ENCODE measurements at places on chromosomes 11 and 22.

DNA sequence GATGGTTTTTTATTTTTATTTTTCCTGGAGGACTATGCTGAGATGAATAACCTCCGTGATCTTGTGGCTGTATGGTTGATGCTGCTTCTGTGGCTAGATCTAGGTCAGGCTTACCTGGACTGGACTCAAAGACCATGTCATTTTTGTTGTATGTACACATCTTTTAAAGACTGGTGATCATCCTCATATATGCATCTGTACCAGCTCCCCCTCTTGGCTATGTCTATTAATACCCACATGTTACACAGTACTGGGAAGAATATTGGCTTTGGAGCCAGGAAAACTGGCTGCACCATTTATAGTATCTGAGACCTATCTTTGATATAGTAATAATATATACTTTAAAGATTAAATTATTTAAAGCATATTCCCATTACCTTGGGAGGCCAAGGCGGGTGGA lies 18.4 kb upstream of the PITPNB start:
- no peaks in the 10 kb centered on the region for H3K27me3 ChIP-seq
- H3K36me3 ChIP-seq = peaks cover 3% of the 10 kb centered on the region
- no peaks in the 10 kb centered on the region for H3K4me1 ChIP-seq
- no peak overlapping the region for H3K27ac ChIP-seq
- DNase-seq = no peak

DNA sequence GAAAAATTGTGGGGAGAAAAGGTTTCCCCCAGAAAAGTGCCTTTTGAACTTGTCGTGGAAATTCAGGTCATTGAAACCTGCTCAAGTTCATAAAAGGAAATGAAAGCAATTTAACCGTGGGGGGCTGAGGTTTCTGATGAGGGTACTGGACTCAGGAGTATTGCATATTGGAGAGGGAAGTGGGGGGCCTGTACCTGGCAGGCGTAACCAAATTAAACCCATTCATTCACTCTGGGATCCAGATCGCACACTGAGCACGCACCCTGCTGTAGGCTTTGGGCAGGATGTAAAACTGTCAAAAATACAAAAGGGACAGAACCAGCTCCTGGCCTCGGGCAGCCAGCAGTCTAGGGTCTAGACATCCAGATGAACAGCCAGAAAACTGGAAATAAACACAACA lies 1517.4 kb downstream of the BRD1 start:
- no peaks in the 10 kb centered on the region for H3K36me3 ChIP-seq
- no peaks in the 10 kb centered on the region for H3K27me3 ChIP-seq
- H3K4me3 ChIP-seq = no peak overlapping the region
- no peak overlapping the region for H3K27ac ChIP-seq
- no peaks in the 10 kb centered on the region for H3K4me1 ChIP-seq

- H3K4me1 ChIP-seq = no peaks in the 10 kb centered on the region
- no peaks in the 10 kb centered on the region for H3K27me3 ChIP-seq
Observed at GRCh38 chr11:26219183-26220117, 112.5 kb upstream of the ANO3 start.

DNA sequence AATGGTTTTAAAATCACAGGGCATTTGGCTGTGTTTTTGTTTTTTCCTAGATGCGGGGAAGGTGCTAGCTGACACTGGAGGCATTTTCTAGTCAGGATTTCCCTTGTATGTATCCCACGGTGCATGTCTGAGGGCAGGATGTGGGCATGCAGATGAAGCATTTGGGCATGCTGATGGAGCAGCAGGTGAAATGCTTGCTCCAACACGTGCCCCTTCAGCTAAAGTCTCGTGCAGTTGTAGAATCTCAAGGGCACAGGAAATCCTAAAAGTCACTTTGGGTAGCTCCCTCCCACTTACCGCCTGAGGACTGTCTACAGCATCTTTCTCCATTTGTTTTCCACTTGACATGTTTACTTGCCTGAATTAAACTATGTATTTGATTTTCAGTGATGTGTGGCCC lies 429.4 kb upstream of the B3GAT1 start:
- no peak overlapping the region for H3K4me3 ChIP-seq
- H3K36me3 ChIP-seq = no peaks in the 10 kb centered on the region
- DNase-seq = no peak
- H3K27me3 ChIP-seq = no peaks in the 10 kb centered on the region

- H3K27me3 ChIP-seq = no peaks in the 10 kb centered on the region
- H3K27ac ChIP-seq = peak overlapping the region; percentile 71
- peaks cover 14% of the 10 kb centered on the region for H3K36me3 ChIP-seq
- H3K4me3 ChIP-seq = no peak overlapping the region
Observed at GRCh38 chr11:76598426-76598839, 72.1 kb downstream of the LRRC32 start.
